CD4-positive, CD25-positive, alpha-beta regulatory T cell (primary cell): ENCODE measurements at places on chromosomes 7 and 10. TPM values are rescaled to one million over a fixed set of nuclear protein-coding genes. Genes with fewer than 3 reads are reported as not detected.

GRCh38 chr10:111138544-111138943, 61.7 kb downstream of the ADRA2A start:
- DNase-seq: no peak

- DNase-seq: no peak
Measured at GRCh38 chr10:71996592-71997371, 32.6 kb downstream of the CHST3 start.

The DPP6 gene
- not detected for total RNA-seq

The IL15RA gene
- total RNA-seq: 17.7 TPM
